ENCODE measurements at places on chromosomes 4 and X. TPM values are rescaled to one million over a fixed set of nuclear protein-coding genes. Genes with fewer than 3 reads are reported as not detected.

TLR8 gene
- total RNA-seq: 1.8 TPM

NWD2 gene
- total RNA-seq: 0.06 TPM

C4orf51 gene
- total RNA-seq: not detected

F8A3 gene
- total RNA-seq: 5.4 TPM

NLGN3 gene
- total RNA-seq: 2.2 TPM

WDR1 gene
- total RNA-seq: 156 TPM

CD40LG gene
- total RNA-seq: 0.18 TPM

KCNE5 gene
- total RNA-seq: 6.5 TPM

PRDM8 gene
- 4.9 TPM for total RNA-seq

RAB39B gene
- total RNA-seq: 2.0 TPM

PAGE2 gene
- total RNA-seq: not detected

PDCL2 gene
- not detected for total RNA-seq

CCNQ gene
- 17.0 TPM for total RNA-seq

EDNRA gene
- 56.5 TPM for total RNA-seq

Data from metanephros (tissue), 2 donors.